ENCODE measurements at places on chromosomes 12 and 14.

DNA sequence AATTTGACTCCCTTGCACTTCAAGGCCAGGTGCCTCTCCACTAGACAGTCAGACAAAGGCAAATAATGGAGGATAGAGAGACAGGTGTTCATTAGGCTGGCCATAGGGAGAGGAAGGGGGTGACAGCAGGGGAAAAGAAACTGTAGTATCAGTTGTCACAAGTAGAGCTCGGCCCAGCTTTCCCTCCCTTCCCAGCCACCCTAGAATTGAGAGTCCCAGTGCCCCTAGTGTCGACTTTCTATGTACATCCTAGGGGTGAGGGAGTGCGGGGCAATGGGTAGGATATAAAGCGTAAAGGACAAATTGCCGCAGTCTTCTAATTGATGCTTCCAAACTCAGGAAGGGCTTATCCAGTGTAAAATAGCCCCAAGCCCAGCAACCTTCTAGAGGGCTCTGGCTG lies 39.0 kb downstream of the BAZ2A start:
- DNase-seq = no peak

DNA sequence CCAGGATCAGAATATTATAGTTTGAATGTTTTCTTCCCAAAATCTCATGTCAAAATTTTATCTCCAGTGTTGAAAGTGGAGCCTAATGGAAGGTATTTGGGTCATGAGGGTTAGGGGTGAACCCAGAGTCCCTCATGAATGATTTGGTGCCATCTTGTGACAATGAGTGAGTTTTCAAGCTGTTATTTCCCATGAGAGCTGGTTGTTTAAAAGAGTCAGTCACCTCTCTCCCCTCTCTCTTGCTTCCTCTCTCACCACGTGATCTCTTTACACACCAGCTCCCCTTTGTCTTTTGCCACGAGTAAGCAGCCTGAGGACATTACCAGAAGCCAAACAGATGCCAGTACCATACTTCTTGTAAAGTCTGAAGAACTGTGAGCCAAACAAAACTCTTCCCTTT lies 561.6 kb downstream of the RERGL start:
- no peak for DNase-seq

GRCh38 chr12:14948672-14949071 lies 10.3 kb upstream of the ERP27 start:
- DNase-seq = no peak

- DNase-seq = no peak
These were observed 29.2 kb downstream of the GLRX5 start for GRCh38 chr14:95564060-95564459.

GRCh38 chr14:35988972-35989690 lies 163.0 kb downstream of the BRMS1L start:
- no peak for DNase-seq

GRCh38 chr14:90808759-90809529 lies 7.3 kb downstream of the TTC7B start:
- DNase-seq = no peak

DNA sequence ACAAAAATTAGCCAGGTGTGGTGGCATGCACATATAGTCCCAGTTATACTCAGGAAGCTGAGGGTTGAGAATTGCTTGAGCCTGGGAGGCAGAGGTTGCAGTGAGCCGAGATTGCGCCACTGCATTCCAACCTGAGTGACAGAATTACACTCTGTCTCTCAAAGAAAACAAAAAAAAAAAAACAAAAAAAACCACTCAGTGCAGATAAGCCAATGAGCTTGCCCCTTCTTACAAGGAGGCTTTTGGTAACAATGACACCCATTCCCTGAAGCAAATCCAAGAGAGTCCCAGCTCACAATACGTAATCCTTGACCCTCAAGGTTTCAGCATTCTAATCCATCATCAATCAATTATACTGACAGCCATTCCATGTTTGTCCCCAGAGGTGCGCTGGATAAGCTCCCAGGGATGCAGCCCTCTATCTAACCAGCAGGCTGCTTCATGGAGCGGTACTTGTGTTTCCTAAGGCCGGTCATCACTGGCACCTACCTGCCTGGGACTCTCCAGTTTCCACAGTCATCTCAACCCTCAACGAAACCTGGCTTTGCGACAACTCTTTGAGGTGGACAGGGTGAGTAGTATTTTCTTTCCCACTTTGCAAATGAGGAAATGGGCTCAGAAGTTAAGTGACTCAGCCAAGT lies 12.4 kb downstream of the GCN1 start:
- no peak for DNase-seq

DNA sequence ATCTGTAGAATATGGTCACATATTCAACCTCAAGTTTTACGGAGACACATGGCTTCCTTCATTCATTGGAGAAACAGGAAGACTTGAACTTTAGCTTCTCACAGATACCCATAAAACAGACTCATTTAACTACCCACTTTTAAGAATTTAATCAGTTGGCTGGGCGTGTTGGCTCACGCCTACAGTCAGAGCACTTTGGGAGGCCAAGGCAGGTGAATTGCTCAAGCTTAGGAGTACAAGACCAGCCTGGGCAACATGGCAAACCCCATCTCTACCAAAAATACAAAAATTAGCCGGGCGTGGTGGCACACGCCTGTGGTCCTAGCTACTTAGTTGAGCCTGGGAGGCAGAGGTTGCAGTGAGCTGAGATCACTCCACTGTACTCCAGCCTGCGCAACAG lies 64.7 kb upstream of the STAC3 start:
- DNase-seq = no peak

DNA sequence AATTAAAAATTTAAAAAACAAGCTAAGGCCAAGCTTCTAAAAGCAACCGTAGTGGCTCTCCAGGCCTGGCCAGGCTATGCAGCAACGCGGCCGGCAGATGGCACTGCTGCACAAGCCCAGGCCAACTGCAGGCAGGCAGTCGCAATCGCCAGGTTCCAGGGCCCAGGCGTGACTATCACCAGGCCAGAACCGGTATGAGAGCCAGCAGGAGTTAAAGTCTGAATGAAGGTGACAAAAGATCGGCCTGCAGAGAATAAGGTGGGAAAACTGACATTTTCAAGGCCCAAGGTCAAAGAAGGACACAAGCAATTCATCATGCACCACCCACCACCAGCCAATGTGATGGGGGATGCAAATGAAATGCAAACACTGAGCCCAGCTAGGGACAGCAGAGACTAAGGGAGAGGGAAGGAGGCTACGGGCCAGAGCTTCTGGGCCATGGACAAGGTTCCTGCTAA lies 43.6 kb upstream of the ANO2 start:
- DNase-seq = peak; percentile 54

- no peak for DNase-seq
These were observed at the start of gene GZMH for GRCh38 chr14:24609655-24610344. Gene GZMH, minus strand, starts transcription at chr14:24609685. Its CDS starts 72 bp downstream, at chr14:24609613.

DNA sequence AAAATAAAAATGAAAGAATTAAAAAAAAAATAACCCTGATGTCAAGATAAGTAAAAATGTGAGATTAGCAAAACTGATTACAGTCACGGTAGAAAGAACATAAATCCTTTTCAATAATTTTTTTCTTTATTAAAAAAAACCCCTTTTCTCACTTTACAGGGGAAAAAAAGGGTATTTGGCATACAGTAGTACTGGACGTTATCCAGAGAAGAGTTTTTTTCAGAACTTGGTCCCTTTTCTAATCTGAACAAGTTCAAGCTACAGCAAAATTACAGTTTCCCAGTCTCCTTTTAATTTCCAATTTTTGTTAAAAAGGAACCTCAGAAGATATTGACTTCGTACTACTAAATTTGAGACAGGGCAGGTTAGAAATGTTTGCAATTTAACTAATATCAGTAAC lies 134.7 kb upstream of the DCN start:
- no peak for DNase-seq

GRCh38 chr14:101365329-101366158 lies 195.8 kb upstream of the DIO3 start:
- DNase-seq = no peak

- no peak for DNase-seq
These were observed 30.7 kb downstream of the CEP290 start for GRCh38 chr12:88111074-88111652.
